ENCODE measurements at places on chromosomes 2 and 18.

- DNase-seq: no peak
These were observed 2.6 kb downstream of the UGT1A9 start for GRCh38 chr2:233674314-233674713.

DNA sequence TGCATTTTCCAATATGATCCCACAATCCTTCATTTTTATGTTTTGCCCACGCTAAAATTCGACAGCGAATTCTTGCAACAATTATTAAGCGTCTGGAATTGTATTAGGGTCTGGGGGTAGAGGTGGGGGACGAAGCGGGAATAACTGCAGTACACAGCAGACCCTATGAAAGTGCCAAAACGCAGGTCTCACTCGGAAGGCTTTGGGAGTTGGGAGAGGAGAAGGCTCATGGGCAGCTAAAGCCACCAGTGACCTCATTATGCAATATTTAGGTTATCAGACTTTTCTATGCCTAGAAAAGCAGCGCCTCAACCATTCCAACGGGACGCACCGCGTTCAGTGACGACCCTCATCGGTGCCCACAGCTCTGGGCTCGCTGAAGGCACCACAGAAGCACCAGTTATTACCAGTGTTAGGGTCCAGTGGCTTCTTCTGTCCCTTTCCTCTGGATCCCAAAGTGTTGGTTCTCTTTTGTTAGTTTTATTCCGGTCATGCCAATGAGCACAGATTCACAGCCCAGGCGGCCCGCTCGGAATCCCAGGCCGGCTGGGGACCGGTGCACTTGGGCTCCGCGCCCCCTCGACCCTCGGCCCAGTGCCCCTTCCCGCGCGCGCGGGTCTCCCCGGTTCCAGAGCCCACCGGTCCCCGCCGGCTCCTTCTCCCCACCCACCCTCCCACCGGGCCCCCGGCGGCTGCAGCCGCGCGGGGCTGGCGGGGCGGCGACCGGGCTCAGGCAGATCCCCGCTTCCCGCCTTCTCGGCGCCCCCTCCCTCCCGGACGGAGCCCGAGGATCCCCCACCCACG is 737 bp upstream of the MAPK4 start:
- no peak for DNase-seq

DNA sequence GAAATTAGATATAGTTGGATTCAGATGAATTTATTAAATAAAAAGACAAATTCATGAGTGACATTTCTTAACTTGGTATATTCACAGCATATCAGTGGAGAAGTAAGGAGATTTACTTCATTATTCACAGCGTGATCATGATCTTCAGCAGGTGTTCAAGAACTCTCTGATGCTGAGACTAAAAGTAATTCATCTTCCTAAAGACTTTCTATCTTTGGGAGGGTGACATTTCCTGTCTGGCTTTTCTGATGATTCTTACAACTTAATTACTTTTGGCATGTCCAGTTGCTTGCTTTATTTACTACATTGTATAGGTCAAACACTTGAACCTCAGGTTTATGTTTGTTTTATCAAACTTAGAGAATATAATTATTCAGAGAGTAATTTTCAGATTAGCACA is 224.6 kb downstream of the PLCL1 start:
- DNase-seq: no peak

DNA sequence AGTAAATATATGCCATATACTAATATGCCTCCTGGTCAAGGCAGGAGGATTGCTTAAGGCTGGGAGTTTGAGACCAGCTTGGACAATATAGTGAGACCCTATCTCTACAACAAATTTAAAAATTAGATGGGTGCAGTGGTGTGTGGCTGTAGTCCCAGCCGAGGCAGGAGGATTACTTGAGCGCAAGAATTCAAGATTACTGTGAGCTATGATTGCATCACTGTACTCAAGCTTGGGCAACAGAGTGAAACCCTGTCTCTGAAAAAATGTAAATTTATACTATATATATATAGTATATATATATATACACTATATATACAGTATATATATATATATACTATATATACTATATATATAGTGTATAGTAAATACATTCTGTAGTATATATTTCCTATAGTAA is 30.0 kb upstream of the NPC1 start:
- DNase-seq: no peak

DNA sequence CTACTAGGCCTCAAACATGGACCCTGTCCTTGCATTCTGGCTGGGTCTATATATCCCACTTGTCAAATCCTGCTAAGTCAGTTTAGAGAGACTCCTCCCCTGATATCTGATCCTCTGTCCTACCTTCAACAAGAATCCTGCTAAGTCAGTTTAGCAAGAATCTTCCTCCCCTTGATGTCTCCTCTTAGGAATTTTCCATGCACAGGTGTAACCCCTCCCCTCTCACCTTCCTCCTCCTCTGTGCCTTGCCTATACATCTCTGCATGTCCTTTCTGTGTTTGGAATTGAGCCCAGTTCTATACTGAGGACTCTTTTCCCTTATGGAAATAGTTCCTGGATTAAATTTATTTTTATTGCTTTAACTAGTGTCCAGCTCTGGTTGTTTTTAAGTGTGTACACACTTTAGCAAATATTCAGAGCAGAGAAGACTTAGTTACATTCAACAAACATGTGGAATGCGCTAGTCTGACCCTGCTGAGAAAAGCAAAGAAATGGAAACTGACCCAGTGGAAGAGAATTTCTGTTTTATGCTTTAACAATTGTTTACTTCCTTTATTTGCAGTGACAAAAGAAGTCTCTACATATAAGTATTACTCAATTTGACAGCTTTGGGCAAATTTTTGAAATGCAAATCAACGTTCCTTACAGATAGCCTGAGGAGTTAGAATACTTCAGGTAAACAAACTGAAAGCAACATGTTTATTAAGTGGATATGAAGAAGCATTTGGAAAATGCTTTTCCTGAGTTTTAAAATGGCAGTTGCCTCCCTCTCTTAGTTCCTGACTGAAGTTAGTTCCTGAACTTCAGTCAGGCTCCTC is 80.6 kb downstream of the RIT2 start:
- no peak for DNase-seq

DNA sequence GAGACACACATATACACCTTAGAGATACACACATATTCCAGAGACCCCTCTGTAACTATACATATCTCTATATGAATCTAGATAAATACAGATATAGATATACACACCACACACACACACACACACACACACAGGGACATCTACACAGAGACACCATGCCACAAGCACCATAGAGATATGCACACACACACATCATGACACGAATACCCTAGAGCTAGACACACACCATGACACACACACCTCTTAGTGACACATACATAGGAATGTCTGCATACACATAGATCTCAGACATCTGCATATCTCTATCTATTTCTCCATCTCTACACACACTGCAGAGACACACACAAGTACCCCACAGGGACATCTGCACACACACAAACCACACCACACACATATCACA is 270.0 kb downstream of the CYRIA start:
- no peak for DNase-seq

DNA sequence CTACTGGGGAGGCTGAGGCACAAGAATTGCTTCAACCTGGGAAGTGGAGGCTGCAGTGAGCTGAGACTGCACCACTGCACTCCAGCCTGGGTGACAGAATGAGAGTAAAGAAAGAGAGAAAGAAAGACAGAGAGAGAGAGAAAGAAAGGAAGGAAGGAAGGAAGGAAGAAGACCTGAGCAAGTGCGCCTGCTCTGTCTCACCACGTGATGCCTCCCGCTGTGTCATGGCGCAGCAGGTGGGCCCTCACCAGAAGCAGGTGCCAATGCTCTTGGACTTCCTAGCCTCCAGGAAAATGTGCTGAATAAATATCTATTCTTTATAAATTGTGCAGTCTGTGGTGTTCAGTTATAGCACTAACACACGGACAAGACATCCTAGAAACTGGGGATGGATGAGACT is 270.0 kb downstream of the CYP26B1 start:
- no peak for DNase-seq

DNA sequence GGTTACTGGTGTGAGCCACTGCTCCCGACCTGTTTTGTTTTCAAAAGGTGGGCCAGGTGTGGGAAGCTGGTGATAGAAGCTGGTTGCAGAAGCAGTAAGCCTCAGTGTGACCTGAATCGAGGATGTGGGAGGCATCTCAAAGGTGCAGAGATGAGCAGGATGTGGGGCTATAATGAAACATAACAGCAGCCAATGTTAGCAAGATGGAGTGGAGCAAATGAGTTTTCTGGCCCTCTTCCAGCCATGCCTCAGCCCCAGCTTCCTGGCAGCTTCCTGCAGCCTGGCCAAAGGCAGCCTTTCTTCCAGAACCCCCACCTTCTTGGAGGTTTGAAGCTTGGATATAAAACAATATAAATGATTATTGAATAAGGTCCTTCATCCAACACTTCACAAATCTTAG is 184.8 kb downstream of the NCK2 start:
- no peak for DNase-seq
